HEK293T (cell line): ENCODE measurements at places on chromosomes 6 and 20.
A peak's percentile ranks its signal among the peaks of the same experiment; 100 is the strongest.

DNA sequence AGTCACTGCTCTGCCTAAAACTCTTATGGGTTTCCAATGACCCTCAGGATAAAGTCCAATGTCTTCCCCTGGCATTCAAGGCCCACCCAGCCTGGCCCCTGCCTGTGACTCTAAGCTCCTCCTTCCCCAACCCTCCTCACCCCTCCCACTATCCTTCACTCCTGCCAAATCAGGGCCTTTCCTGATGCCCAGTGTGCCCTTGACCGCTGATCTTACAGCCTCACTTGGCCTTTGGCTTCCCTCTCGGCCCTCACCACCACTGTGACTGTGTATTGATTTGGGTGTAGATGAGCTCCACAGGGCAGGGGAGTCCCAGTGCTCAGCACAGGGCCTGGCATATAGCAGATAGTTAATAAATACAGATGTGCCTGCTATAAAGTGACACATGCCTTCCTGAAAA is 115.7 kb downstream of the TOX2 start:
- DNase-seq = no peak

- peak; percentile 25 for DNase-seq
These were observed 12.5 kb upstream of the THBD start for GRCh38 chr20:23061734-23062561.

DNA sequence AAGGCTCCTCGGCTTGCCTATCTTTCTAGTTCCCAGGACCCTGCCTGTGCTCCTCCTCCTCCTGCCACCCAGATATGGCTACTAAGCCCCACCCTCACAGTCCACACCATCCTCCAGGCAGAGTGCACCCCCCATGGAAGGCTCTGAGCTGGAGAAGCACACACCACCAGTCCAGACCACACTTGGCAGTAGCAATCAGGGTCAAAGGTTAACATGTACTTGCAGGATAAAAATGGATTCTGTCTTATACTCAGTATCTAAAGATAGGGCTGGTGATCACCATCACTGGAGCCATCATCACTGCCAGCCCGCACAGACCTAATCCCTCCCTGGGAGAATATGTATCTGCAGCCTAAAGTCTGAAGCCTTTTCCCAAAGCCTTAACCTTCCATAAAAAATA is 83.4 kb downstream of the PRKN start:
- no peak for DNase-seq

GRCh38 chr6:3233321-3233720 is 5.9 kb upstream of the TUBB2B start:
- no peak for DNase-seq

- DNase-seq = no peak
These were observed 33.4 kb upstream of the INSM1 start for GRCh38 chr20:20334489-20334888.
